Stimulated activated CD8-positive, alpha-beta memory T cell treated with anti-CD3 and anti-CD28 coated beads, Interleukin-4, amount 100 ng/mL, for 4 hours (primary cell): ENCODE measurements at places on chromosomes 3 and 15.

DNA sequence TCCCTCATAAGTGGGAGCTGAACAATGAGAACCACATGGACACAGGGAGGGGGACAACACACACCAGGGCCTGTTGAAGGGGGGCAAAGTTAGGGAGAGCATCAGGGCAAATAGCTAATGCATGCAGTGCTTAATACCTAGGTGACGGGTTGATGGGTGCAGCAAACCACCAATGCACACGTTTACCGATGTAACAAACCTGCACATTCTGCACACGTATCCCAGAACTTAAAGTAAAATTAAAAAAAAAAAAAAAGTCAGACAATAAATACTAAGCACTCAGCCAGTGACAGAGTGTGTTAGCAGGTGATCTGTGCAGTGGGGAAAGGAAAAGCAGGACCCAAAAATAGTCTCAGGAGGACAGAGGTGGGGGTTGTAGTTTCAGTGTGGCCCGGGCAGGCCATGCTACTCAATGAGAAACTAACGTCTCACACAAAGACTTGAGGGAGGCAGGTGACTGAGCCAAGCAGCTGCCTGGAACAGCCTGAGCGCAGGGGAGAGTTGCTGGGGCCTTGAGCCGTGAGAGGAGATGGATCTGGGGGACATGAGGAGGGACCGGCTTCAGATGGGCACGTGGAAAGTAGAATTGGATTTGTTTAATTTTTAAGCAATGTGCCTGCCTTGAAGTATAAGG lies 18.4 kb downstream of the ANKDD1A start:
- DNase-seq: no peak

GRCh38 chr15:52076889-52077781 lies 35.4 kb downstream of the BCL2L10 start:
- no peak for DNase-seq

DNA sequence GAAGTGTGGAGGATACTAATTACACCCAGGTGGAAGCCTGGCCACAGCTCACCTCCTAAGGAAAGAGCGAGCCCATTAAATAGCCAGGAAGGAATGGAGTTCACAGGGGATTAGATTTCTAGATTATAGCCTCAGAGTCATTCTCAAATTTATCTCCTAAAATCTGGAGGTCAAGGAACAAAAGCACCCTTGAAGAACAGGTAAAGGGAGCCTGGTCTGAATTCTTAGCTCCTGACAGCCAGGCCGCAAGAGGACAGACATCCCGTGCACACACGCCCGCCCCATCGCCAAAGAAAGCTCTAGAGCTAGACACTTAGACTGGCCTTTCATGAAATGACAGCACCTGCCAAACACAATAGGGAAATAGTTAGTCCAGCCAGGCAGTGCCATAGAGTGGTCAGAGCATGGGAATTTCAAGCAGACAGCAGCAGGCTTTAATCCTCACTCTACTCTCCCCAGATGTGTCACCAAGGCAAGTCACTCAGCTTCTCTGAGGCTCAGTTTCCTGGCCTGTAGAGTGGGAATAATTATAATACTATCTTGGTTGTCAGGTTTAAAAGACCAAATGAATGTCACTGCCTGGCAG lies 59.2 kb downstream of the LIPC start:
- DNase-seq: no peak

- DNase-seq: no peak
Measured at GRCh38 chr3:37096975-37097374, 77.4 kb downstream of the LRRFIP2 start.

GRCh38 chr3:159229116-159229680 lies 427.3 kb downstream of the MFSD1 start:
- no peak for DNase-seq

GRCh38 chr15:54789376-54789775 lies 407.4 kb downstream of the RSL24D1 start:
- DNase-seq: no peak

GRCh38 chr3:39118079-39118478 lies 10.6 kb downstream of the TTC21A start:
- no peak for DNase-seq

DNA sequence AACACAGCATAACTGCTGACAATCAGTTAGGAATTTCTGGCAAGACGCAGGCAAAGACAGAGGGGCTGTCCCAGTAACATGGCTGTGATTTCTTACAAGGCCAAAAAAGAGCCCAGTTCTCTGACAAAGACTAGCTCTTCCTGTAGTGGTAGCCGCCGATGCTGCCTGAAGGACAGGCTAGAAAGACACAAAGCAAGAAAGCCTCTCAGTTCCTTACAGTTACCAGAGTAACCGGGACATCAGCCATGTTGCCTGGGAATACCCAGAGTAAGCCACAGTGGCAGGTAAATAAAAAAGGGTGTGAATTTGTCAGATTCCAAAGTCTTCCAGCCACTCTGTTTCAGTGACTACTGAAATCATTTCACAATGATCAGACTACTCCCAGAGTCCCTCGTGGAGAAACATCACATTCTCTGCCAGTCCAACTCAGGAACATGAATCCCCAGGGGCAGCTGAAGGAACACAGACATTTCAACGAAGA lies 493.6 kb upstream of the ADAMTS9 start:
- no peak for DNase-seq

GRCh38 chr3:188664795-188665194 lies 507.0 kb upstream of the TPRG1 start:
- DNase-seq: no peak

- DNase-seq: no peak
Measured at GRCh38 chr15:49418811-49419210, 4.2 kb upstream of the FGF7 start.

GRCh38 chr15:72155003-72155621 lies 36.9 kb downstream of the SENP8 start:
- DNase-seq: no peak

GRCh38 chr3:180543877-180544276 lies 58.1 kb upstream of the TTC14 start:
- DNase-seq: no peak

DNA sequence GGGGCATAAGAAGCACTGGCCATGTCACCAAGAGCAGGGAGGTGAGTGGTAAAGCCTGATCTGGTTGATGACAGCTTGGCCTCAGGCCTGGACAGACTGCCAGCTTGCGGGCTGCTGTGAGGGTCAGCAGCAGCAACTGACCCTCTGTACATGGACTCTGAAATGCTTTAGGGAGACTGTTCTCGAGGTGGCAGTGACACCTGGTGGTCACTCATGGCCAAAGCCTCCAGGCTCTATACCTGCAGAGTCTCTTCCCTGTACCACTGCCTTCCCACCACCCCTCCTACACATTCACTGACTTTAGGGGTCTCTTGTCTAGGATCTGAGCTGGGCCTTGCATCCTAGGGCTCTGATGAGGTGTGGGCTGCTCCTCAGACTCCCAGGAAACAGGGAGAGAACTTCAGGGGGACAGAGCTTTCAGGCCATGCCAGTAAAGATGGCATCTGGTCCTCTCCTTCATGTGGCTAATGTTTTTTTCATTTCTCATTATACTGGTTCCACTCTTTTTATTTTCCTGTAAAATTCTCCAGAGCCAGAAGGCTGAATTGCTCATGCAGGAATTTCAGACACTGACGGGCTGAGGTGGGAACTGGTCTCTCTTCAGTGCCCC lies 17.2 kb upstream of the TIMP4 start:
- DNase-seq: no peak

GRCh38 chr15:82828075-82828474 lies 18.6 kb downstream of the WHAMM start:
- no peak for DNase-seq

DNA sequence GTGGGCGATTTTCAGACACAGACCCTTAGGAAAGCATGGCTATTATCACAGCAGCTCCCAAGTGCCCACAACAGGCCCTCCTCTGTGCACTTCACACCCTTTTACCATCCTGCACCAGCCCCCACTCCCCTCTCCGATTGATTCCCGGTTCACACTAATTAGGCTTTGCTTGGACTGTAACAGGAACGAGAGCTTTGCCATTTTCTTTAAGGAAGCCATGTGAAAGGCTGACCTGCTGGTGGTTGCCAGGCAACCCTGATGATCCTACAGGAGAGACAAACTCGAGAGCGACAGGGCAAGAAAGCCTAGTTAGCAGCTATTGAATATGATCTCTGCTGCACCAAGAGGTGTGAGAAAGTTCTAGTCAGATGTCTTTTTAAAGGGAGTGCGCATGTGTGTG lies 28.2 kb upstream of the DET1 start:
- no peak for DNase-seq

DNA sequence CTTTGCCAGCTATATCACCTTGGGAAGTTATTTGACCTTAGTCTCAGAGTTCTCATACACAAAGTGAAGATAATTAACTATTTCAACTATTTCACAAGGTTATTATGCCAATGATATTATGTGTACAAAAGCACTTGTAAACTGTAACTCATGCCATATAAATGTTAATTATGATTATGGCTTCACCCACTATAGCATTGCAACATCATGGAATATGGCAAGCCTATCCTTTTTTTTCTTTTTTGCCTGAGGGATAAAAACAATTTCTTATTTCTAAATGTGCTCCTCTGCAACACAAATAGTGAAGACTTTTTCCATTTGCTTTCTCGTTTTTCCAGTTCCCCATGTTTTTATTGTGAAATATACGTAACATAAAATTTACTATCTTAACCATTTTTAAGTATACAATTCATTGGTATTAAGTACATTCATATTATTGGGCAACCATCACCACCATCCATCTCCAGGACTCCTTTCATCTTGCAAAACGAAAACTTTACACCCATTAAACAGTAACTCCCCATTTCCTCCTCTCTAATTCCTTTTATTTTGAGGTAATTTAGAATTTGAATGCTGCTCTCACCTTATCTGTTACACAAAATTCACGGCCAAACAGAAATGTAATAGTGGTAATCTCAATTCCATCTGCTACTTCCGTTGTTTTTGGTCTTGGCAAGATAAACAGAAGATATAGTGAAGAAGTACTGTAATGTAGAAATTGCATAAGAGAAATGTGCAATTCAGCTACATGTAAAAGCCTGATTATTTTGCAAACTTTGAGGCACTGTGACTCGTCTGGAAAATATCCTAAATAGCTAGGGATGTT lies 46.3 kb downstream of the NANOGP8 start:
- no peak for DNase-seq

- no peak for DNase-seq
Measured at GRCh38 chr3:184795522-184796190, 16.3 kb upstream of the VPS8 start.

DNA sequence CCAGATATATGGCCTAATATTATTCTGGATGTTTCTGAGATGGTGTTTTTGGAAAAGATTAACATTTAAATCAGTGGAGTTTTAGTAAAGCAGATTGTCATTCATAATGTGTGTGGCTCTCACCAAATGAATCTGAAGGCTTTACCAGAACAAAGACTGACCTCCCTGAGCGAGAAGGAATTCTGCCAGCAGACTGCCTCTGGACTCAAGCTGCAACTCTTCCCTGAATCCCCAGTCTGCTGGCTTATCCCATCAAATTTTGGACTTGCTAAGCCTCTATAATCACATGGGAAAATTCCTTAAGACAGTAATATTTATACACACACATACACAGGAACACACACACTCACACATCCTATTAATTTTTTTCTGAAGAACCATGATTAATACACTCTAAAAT lies 102.3 kb downstream of the FAM174B start:
- no peak for DNase-seq

DNA sequence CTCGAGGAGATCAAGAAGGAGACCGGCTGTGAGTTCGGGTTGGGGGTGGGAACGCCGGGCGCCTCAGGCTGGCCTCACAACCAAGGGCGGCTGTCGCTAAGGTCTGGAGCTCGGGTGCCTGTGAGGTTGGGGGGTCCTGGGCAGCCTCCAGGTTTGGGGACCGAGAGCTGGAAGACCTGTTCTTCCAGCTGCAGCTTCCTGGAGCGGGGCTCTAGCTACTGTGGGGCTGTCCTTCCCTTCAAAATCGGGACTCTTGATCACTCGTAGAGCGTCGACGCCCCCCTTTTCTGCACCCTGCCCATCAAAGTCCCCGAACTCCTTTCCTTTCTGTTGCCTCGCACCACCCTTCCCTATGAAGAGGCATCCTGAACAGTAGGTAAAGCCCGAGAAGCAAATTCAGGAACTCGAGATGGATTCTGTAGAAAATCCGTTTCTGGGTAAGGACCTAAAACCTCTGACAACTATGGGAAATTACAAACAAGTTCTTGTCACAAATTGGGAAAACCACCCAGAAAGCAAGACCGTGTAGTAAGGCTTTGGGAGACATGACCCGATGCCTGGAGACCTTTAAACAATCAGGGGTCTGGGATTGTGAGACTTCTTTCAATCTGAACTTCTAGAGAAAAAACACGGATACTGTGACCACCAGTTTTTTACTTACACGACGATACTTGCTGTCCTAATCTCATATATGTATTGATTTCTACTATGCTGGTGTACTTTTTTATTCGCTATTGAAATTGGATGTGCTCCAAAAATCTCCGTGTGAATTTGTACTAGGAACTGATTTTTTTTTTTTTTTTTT lies 556 bp downstream of the CHP1 start:
- DNase-seq: no peak

- no peak for DNase-seq
Measured at GRCh38 chr15:39216816-39217215, 364.1 kb upstream of the THBS1 start.

GRCh38 chr15:60316961-60317360 lies 80.8 kb downstream of the ANXA2 start:
- DNase-seq: no peak

DNA sequence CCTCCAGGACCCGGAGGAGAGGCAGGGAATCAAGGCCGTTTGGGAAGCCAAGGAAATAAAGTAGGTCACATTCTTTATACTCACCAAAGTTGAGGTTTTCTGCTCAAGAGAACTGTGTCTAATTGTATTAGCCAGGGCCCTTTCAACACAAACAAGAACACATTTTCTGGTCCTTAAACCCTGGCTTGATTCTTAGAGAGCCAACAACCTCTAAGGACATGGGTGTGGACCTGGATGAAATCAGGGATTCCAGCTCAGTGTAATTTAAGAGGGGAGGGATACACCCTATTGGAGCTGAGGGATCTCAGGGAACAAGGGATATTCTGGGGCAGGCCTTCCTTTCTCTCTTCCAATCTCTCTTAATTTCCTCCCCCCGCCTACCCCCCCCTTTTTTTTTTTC lies 104.8 kb downstream of the COL6A6 start:
- no peak for DNase-seq

GRCh38 chr3:36548712-36549111 lies 168.4 kb downstream of the STAC start:
- DNase-seq: no peak

- no peak for DNase-seq
Measured at GRCh38 chr3:108953210-108953609, 469 bp downstream of the GUCA1C start.

- no peak for DNase-seq
Measured at GRCh38 chr15:82531496-82532382, 8.5 kb downstream of the RPS17 start.
